Activated T-helper 17 cell treated with anti-CD3 and anti-CD28 coated beads, Interleukin-2, amount 50 U/mL, for 72 hours (primary cell): ENCODE measurements at places on chromosomes 5 and 9. TPM values are rescaled to one million over a fixed set of nuclear protein-coding genes. Genes with fewer than 3 reads are reported as not detected.
A peak's percentile ranks its signal among the peaks of the same experiment; 100 is the strongest.

DNA sequence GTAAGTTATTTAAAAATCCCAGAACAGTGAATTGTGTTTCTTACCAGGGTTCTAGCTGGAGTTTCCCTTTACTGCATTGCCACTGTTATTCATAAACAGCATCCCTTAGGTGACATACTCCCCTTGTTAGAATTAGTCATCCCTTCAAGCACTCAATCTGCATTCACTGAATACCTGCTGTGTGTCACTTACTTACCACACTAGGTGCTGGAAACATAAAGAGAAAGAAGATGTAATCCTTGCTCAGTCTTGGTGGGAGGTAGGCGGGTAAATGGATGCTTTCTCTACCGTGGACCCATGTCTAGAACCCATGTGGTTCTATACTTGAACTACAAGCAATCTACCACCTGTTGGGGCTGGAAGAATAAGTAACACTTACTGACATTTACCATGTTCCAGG, 371.6 kb downstream of the KDM4C start:
- peak; percentile 85 for ATAC-seq

GRCh38 chr5:87627363-87627762, 214.6 kb upstream of the CCNH start:
- ATAC-seq = no peak

GRCh38 chr5:101605700-101606099, 690.4 kb downstream of the SLCO4C1 start:
- no peak for ATAC-seq

GRCh38 chr5:138601444-138601843, 26.2 kb upstream of the HSPA9 start:
- no peak for ATAC-seq

GRCh38 chr9:17387565-17387964, 191.3 kb upstream of the SH3GL2 start:
- no peak for ATAC-seq

DNA sequence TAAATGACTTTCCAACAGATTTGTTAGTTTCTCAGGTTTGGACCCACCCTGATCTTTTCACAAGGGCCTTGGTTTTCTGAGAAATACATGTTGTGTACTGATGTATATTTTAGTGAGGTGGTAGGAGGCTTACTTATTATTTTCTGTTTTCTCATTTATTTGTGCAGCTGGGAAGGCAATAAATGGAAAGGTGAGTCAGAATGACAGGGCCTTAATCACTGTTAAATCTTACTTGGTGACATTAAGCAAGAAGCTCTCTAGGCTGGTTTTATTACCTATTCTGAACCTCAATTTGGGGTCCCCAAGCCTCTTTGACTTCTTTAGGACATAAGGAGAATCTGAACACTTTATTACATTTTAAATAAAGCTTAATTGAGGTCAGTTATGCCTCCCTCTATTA, 214.0 kb upstream of the DAB2 start:
- no peak for ATAC-seq

GRCh38 chr5:884345-885126, 8.1 kb downstream of the BRD9 start:
- ATAC-seq = no peak

- ATAC-seq = no peak
Measured at GRCh38 chr5:9251379-9251980, 294.4 kb downstream of the SEMA5A start.

- ATAC-seq = no peak
Measured at GRCh38 chr5:5089895-5090649, 50.1 kb upstream of the ADAMTS16 start.

GRCh38 chr9:121568343-121569265, 69.0 kb upstream of the GGTA1 start:
- no peak for ATAC-seq

Gene PTGES
- total RNA-seq = not detected

Gene IFNB1
- not detected for total RNA-seq
